ENCODE measurements at places on chromosomes 16 and 17. TPM values are rescaled to one million over a fixed set of nuclear protein-coding genes. Genes with fewer than 3 reads are reported as not detected.

GRCh38 chr17:44781551-44782325 lies 22.9 kb downstream of the ADAM11 start:
- no peaks in the 10 kb centered on the region for H3K36me3 ChIP-seq
- H3K4me1 ChIP-seq = peaks cover 8% of the 10 kb centered on the region
- H3K4me3 ChIP-seq = no peak overlapping the region
- no peak for DNase-seq
- peaks cover 5% of the 10 kb centered on the region for H3K27me3 ChIP-seq
- no peak overlapping the region for H3K27ac ChIP-seq

GRCh38 chr17:69508814-69509213 lies 94.3 kb downstream of the MAP2K6 start:
- peaks cover 26% of the 10 kb centered on the region for H3K36me3 ChIP-seq
- DNase-seq = no peak
- H3K27me3 ChIP-seq = no peaks in the 10 kb centered on the region

GRCh38 chr16:77402672-77403071 lies 32.2 kb downstream of the ADAMTS18 start:
- no peak for DNase-seq
- no peak overlapping the region for H3K27ac ChIP-seq
- no peaks in the 10 kb centered on the region for H3K27me3 ChIP-seq

DNA sequence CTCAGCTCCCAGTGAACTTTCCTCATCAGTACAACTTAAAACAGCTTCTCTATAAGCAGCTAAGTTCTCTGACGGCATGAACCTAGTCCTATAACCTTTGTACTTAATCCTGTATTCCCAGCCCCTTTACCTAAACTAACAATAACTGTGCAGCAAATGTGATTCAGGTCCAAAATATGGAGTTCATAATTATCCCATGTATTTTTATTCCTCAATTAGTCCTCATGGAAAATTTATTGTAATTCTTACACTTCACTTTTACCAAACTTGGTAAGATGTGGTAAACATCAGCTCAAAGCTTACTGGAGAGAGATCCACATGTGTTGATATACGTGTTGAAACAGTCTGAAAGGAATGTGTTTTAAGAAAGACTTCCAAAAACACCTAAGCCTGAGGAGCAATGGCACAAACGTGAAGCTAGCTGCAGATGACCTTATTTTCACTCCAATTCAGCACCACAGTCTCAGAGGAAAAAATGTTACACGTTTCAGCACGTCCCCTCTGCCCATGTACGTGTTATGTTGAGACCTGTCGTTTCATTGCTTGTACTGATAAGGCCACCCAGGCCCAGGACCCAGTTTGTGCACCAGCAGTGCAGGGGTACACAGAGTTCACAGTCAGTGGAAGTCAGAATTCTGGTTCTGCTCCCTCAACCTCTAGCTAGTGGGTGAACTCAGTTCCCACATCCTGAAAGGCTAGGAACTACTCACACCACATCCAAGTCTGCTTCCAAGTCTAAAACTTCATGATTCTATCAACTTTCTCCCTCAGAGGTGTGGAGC lies 7.1 kb downstream of the USP31 start:
- H3K4me1 ChIP-seq = peaks cover 31% of the 10 kb centered on the region
- H3K27ac ChIP-seq = no peak overlapping the region

GRCh38 chr16:11639925-11640899 lies 28.0 kb upstream of the SNN start:
- peak overlapping the region; percentile 36 for H3K4me3 ChIP-seq
- H3K4me1 ChIP-seq = peaks cover 21% of the 10 kb centered on the region
- H3K27me3 ChIP-seq = peaks cover 2% of the 10 kb centered on the region

The TPPP3 gene
- 44.5 TPM for total RNA-seq

The EPX gene
- total RNA-seq = not detected

DNA sequence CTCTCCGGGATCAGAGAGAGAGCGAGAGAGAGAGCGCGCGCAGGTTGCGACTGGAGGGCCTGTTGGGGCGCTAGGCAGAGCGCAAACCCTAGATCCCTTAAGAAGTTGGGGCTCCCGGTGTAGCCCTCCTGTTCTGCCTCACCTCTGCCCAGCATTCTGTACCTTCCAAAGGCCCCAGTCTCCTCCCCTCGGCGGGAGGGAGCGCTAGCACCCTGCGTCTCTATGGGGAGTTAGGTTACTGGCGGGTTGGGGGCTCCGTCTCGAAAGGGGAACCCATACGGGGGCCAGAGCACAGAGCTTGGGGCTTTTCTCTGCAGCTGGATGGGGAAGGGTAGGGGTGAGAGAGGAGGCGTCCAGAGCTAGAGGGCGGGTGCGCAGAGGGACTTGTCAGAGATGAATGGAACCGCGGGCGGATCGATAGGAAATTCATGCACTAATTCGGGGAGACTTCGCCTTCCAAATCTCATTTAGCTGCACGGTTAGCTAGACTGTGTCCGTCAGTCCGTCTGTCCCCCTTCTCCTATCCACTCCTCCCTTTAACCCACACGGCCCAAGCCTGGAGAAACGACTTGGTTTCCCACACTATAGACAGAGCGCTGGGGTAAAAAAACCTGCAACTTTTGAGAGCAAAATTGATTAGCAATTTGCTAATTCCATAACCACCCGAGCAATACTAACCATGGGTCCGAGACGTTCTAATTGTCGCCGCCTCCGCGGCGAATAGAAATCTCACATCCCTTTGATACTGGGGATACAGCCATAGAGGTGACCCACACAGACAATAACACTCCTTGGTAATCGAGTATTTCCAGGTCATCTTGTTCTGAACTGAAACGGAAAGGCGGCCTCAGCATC lies 693 bp upstream of the HOXB4 start:
- no peak for DNase-seq
- H3K27me3 ChIP-seq = peaks cover 74% of the 10 kb centered on the region
- H3K4me3 ChIP-seq = peak overlapping the region; percentile 91
- peaks cover 37% of the 10 kb centered on the region for H3K4me1 ChIP-seq
- H3K27ac ChIP-seq = peak overlapping the region; percentile 97

The TSPOAP1 gene
- 18.4 TPM for total RNA-seq

- H3K27ac ChIP-seq = no peak overlapping the region
- H3K4me1 ChIP-seq = peaks cover 22% of the 10 kb centered on the region
- no peak for DNase-seq
- no peak overlapping the region for H3K4me3 ChIP-seq
Measured at GRCh38 chr16:51755039-51755501, 604.0 kb upstream of the SALL1 start.

The MVP gene
- 27.4 TPM for total RNA-seq

The KRT31 gene
- not detected for total RNA-seq

Measured in type B pancreatic cell (in vitro differentiated cells).